NCI-H1694 treated with DMSO at 0.1 percent for 48 hours (cell line): ENCODE measurements at places on chromosomes 1 and 21.

DNA sequence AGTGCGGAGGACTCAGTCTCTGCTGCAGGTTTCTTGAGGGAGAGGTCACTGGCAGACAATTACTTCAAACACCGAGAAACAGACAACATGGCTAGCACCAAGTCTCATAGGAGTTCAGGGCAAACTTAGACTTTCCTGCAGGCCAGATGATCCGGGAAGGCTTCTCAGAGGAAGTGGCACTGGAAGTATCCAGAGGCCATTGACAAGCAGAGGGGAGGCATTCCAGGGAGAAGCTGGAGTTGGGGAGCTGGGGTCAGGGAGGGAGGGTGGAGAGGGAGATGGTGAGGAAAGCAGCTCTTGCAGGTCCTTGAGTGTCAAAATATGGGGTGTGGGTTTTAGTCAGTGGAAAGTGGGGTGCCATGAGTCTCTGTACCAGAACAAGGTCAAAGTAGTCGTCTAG, 147.9 kb downstream of the KAZN start:
- DNase-seq = no peak

DNA sequence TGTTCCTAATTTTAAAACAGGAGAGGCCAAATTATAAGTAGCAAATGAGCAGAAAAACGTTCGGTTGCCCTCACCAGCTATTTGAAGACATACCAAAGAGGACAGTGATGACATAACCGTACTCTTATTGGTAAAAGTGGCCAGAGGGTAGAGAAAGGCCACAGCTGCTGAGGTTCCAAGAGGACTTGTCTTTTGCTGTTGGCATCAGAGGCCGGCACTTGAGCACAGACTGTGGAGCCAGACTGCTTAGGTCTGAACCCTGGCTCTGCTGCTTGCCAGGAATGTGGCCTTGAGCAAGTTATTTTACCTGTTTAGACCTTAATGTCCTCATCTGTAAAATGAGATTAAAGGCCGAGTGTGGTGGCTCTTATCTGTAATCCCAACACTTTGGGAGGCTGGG, 14.9 kb downstream of the ETV3L start:
- no peak for DNase-seq

GRCh38 chr21:42125571-42126544, 54.7 kb downstream of the UMODL1 start:
- DNase-seq = no peak

DNA sequence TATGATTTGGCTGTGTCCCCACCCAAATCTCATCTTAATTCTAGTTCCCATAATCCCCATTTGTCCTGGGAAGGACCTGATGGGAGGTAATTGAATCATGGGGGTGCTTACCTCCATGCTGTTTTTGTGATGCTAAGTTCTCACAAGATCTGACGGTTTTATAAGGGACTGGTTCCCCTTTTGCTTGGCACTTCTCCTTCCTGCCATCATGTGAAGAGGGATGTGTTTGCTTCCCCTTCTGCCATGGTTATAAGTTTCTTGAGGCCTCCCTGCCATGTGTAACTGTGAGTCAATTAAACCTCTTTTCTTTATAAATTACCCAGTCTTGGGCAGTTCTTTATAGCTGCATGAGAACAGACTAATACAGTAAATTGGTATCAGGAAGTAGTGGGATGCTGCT, 114.1 kb downstream of the ZNF648 start:
- no peak for DNase-seq

DNA sequence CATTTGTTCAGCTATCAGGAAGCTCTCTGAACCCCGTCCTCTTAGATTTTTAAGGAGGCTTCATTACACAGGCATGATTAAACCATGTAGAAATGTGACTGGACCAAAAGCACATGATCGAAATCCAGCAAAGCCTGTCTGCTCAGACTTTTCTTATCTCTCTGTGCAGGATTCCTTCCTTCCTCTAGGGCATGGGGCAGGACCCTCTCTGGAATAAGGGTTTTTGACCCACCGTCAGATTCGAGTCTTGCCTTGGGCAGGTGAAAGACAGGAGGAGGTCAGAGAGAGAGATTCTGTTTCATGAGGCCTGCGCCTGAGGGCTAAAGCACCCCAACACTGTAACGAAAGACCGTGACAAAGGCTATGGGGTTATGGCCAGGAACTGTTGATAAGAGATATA, 136.8 kb downstream of the RHOU start:
- no peak for DNase-seq

GRCh38 chr1:116478621-116479020, 92.2 kb downstream of the CD58 start:
- DNase-seq = no peak

DNA sequence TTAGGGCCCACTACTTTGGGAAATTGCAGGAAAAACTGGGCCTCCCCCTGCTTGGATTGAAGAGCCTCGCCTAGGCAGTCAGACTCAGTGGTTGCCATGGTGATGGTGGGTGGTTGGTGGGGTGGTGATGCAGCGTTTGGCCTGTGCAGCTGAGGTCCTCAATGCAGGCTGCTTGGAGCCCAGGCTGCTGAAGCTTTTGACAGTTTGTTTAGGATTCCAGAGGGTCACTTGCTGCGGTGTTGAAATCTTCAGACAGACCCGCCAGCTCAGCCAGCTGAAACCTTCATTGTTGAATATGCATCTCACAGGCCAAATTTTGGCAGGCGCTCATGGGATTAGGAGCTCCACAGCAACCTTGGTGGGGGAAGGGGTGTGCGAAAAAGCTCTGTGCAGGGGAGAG, 67.9 kb downstream of the CACNA1E start:
- DNase-seq = no peak

GRCh38 chr1:193189442-193190095, 3.2 kb upstream of the B3GALT2 start:
- no peak for DNase-seq

DNA sequence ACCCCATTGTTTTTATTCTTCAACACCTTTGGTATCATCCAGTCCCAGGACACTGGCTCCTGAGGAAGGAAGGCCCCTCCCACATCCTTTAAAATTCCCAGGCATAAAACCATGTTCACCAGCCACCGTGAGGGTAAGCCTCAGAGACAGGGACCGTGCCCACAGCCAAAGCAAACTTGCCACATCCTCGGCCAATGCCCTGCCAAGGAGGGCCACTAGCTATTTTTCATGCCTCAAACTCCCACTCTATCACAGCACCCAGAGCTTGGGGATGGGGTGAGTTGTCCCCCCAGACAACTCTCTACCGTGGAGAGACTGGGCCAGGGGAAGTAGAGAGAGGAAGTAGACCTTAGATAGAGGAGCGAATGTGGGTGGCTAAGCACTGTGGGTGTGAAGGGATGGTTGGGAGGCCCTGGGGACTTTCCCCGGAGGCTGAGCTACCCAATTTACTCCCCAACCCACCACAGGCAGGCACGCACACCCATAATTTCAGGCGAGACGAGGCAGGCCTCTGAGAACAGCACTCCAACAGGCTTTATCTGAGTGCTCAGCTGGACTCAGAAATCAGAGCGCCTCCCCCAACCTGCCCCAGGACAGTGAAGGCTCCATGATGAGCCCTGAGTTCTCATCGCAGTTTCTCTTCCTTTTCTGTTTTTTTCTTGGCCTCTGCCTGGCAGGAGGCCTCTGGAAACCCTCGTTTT, 15.9 kb upstream of the BTG2 start:
- DNase-seq = peak; percentile 51

GRCh38 chr1:22628698-22629444, 7.6 kb upstream of the C1QA start:
- no peak for DNase-seq

- DNase-seq = no peak
Observed at GRCh38 chr1:65626003-65626402, 166.7 kb upstream of the PDE4B start.

DNA sequence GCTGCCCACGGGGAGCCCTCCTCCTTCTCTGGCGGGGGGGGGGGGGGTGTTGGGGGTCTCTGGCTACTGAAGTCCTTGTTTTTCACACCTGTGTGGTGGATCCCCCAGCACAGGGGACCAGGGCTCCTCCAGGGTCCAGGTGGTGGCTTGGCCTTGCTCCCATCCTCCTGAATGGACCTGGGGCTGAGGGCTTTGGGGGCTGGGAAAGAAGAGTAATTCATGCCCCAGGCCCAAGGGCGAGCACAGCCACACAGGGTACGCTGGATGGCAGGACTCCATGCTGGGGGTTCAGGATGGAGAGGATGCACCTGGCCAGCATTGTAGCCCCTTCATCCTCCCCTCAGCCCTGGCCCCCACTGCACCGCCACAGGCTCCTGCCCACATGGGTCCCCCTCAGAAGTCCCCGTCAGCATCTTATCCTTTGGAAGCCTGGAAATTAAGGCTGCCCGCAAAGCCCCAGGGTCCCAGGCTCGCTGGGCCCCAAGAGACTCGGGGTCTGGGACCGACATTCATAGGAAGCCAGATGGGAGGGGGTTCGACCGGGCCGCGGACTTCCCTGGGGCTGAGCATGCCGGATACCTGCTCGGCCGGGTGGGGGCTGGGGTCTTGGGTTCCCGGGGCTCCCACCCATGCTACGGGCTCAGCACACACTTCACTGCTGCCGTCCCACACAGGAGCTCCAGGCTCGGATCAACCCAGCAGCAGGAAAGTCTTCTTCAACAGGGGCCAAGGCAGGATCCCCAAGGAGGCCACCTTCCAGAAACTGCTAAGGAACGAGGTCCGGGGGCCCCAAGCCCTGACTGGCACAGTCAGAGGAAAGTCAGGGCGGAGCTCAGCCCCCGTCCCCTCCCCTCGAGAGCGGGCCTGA, 49.0 kb upstream of the ACTRT2 start:
- no peak for DNase-seq

DNA sequence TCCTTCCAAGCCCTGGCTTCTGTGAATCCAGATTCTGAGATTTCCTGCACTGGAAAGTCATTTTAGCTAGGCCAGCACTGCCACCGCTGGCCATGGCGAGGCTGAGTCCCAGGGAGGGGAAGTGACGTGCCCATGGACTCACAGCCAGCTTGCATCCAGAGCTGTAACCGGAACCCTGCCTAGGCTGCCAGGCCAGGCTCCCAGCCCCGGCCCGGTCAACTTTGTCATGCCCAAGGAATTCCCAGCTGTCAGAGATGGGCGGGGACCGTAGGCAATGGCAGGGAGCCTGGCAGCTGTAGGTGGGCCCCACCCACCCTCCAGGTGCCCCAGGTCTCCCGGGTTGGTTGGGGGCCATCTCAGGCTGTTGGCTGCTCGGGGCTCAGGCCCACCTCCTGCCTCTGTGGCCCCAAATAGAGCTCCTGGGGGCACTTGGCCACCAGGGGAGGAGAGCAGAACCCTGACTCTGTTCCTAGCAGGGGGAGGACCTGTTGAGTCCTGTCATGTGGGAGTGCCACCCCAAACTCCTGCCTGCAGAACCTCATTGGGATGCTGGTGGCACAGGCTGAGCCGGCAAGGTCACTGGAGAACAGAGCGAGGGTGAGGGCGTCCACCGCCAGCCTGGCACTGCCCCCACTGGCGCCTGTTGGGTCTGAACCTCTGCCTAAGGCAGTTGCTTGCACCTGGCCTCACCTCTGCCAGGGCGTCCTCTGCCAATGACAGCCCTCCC, 57.8 kb downstream of the FOXO6 start:
- no peak for DNase-seq

GRCh38 chr1:223714849-223715603, 2.7 kb downstream of the CAPN2 start:
- DNase-seq = no peak

- no peak for DNase-seq
Observed at GRCh38 chr21:27975514-27975913, 1008.6 kb upstream of the ADAMTS5 start.
